ENCODE measurements at places on chromosomes 6 and 20.

DNA sequence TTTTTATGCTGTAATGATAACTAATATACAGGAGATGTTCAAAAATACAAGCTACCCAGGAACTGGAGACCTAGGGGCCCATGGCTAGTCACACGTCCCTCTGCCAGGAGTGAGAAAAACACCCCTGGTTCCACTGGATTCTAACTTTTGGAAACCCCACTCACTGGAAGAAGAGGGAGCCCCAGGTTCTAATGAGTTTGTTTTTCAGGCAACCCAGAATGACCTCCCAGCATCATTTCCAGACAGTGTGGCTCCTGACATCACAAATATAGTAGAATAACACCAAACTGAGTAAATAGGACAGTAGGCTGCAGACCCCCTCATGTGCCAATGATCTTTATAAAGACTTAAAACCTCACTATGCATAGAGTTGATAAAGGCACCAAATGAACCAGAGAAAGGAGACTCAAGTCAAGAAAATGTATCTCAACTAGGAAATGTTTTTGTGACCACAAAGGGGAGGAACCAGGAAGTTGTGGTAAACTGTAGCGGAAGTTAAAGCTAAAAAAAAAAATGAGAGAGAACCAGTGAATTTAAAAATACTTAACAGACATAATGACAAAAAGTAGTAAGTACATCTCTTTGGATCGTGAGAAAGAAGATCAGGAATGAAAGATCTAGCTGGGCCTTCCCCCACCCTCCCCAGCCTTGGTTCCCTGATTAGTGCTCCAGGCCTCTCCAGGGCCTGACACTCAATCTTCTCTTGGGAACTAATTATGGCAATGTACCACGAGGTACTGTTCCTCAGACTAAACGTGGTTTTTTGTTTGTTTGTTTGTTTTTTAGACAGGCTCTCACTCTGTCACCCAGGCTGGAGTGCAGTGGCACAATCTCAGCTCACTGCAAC lies 19.8 kb downstream of the HLA-E start:
- DNase-seq: no peak

DNA sequence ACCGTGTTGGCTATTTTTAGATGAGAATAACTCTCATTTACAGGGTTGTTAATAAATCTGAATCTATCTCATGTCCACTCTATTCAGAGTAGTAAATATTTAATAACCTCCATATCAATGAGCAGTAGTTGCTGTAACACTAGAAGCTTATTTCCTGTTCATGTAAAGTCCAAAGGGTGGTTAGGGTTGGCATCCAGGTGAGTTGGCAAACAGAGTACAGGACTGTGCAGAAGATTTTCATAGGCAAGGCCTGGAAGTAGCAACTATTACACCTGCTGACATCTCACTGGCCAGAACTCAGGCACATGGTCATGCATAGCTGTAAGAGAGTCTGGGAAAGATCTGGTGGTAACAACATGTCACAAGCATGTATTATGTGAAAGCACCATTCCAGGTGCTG lies 147.5 kb downstream of the PHF3 start:
- DNase-seq: no peak

GRCh38 chr6:42619963-42620362 lies 56.1 kb downstream of the UBR2 start:
- no peak for DNase-seq

GRCh38 chr6:114638341-114638740 lies 295.5 kb upstream of the HS3ST5 start:
- DNase-seq: no peak

DNA sequence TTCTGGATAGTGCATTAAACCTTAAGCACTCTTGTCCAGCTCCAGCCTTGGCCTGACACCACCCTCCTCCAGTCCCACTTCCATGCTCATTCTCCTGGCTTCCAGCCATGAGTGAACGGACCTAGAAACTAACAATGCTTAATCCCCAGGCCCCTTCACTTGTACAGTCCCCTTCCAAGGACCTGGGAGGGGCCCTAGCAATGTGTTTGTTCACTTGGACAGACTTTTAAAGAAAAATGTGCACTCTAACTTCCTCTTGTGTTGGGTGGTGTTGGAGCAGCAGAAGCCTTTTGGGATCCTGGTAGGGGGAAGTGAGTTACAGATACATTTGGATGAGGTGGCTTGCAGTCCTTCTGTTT lies 48.9 kb upstream of the CCN6 start:
- no peak for DNase-seq

- no peak for DNase-seq
Observed at GRCh38 chr6:38567436-38567835, 72.3 kb downstream of the BTBD9 start.

DNA sequence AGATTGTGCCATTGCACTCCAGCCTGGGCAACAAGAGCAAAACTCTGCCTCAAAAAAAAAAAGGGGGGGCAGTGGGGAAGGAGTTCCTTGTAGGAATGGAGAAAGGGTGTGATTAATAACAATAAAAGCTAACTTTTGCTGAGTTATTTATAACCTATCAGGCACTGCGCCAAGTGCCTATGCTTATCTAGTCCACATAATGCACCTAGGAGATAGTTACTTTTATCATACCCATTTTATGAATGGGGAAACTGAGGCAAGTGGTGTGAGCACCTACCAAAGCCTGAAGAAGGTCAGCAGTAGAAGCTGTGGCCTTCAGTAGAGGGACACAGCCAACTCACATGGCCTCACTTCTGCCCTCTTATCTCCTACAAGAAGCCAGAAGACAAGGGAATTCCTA lies 13.6 kb upstream of the PPP1R16B start:
- no peak for DNase-seq

DNA sequence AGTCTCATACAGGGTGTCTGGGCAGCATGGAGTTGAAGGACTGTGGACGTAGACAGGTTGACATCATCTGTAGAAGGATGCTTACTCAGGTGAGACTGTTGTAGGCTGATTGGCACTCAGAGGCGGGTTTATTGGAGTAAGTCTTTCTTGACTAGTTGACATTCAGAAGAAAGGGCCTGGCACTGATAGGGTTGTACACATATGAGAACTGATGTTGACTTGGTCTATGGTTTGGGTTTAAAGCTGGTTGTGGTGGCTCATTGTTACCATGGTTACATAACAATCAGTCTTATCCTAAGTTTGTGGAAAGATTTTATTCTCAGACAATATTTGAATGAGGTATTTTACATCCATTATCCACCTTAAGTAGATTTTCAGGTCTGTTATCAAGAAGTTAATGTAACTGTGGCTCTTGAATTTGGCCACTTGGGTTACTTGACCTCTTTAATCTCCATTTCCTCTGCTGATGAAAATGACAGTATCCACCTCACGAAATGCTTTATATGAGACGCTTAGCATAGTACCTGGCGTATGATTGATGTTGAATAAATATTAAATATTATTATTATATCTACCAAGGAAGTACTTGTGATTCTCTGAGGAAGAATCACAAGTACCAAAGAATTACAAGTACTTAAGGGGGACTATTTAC lies 109.3 kb downstream of the DNAH8 start:
- DNase-seq: no peak

GRCh38 chr6:56570413-56571359 lies 72.0 kb downstream of the DST start:
- peak; percentile 33 for DNase-seq

GRCh38 chr6:107543088-107543487 lies 53.2 kb downstream of the SOBP start:
- no peak for DNase-seq

- DNase-seq: no peak
Observed at GRCh38 chr6:55679503-55679902, 100.5 kb upstream of the HMGCLL1 start.

DNA sequence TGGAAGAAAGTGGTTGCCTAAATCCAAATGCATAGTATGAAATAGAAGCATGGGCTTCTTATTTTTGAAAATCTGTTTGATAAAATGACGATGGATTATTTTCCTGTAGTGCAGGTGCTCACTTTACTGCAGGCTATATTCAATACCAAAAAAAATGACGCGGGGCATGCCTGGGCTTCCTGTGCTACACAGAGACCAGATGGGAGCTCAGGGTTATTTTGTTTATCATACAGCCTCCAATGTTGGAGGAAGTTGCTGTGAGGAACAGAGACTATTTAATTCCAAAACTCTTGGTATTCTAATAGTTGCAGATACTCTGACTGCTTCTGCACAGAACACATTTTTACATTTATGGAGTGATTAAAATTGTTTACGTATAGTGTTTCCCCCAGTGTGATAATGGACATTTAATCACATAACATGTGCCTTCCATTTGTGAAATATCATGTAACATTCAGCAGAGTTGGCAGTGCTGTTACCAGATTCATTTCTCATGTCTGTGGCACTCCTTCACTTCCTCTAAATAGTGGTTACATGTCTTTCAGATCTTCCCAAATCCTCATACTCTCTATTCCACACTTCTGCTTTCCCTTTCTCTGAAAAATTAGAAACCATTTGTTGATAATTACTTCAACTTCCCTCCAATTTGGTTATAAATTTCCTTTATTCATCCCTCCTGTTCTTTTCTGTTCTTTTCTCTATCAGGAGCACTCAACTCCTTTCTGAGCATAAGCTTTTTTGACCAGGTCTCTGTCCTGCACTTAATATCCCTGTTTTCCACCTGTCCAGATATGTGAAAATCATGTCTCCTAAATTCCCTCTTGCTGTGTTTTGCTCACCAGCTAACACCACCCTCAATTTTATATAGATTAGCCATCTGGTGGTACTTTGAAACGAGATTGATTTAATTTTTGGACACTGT lies 121.6 kb downstream of the ADGRB3 start:
- DNase-seq: no peak

DNA sequence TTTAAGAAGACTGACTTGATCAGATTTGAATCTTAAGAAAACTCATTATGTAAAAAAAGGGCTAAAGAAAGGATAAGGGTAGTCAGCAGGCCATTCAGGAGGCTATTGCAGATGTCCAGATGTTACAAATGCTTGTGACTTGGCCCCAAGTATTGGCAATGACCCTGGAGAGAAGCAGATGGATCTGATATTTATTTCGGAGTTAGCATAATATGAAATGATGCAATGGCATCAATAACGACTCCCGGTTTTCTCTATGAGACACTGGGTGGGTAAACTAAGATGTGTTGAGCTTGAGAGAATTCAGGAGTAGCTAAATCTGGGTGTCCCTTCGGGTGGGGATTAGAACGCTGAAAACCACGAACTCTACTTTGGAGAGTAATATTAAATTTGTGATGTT lies 149.7 kb downstream of the LAMA2 start:
- DNase-seq: no peak

DNA sequence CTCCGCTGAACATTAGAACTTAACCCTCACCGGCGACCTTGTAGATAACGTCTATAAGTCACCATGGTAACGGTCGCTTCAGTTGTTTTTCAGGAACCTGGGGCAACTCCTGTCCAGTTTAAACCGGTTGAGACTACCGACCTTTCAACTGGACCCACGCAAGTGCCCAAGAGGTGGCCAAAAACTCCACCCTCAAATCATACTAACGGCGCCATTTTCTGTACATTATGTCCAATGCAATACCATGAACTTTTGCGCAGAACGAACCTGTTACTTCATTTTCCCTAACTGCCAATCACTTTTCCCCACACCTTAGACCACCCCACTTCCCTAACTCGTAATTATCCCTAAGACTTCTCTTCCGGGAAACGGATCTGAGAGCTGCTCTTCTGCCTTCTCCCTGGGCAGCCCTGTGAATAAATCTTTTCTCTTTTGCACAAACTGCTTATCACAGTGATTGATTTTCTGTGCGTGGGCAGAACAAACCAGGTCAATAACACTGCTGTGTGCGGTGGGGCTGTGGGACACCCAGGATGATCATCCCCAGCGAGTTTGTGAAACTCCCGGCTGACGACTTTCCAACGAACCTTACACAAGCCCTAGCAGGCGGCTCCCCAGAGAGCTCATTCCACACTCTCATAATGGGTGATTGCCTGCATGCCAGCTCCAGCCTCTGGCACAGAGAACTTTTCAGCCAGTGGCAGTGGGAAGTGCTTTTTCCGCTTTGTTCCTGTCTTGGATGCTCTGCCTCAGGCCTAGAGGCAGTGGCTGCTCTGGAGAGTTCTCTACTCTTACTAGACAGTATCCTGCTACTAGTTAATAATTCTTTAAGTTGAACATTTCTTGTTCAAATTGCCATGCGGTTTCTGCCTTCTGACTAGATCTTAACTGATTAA lies 28.6 kb downstream of the GPX5 start:
- no peak for DNase-seq

DNA sequence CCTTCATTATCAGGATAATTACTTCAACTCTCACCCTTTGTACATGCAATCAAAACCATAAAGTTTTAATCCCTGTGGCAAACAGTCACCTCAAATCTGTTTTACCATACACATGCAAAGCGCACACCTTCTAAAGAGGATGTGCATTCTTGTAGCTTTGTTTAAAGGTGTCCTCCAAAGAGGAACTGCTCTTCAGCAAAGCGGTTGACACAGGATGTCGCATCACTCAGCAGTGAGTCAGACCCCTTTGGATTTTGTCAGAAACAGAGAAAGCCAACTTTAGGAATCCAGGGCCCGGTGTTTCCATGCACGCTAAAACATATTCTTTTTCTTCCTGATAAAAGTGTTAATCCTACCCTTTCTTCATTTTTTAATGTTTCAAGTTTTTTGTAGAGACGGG lies 268.3 kb upstream of the ARID1B start:
- peak; percentile 19 for DNase-seq

GRCh38 chr6:98836962-98837944 lies 2.9 kb downstream of the POU3F2 start:
- DNase-seq: no peak

GRCh38 chr6:56088641-56089040 lies 158.7 kb downstream of the COL21A1 start:
- DNase-seq: no peak

GRCh38 chr6:98839781-98840361 lies 5.5 kb downstream of the POU3F2 start:
- no peak for DNase-seq

DNA sequence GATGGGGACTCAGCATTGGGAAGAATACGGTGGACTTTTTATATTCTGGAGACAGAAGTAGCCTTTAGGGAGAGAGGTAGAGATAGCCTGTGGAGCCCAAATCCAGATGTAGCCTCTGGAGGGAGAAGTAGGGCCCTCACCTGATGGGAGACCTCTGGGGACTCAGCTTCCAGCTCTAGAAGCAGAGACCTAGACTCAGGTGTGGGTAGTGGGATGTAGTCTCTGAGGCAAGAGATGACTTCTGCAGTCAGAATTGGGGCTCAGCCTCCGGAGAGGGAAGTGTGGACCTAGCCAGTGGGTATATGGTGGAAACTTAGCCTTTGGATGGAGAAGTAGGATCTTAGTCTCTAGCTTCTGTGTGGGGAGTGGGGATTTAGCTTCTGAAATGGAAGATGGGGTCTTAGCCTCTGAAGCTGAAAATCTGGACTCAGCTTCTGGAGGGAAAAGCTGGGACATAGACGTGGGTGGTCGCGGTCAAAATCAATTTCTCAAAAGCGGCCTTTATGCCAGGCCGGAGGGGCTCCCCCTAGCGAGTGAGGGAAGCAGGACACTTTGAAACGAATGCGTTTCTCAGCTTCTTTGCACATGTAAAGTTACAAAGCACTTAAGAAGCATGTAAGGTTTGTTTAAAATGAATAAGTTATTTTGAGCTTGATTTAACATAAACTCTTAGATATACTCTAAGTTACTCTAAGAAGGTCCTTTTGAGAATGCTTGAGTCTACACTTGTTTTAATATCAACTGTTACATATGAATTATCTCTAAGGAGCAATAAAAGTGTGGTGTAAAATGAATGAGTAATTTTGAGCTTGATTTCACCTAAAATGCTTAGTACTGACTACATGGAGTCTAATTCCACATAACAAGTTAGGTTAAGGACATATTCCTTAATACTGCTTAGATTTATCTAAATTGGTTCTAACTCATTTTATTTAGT lies 12.9 kb upstream of the ZNF343 start:
- DNase-seq: peak; percentile 61

GRCh38 chr6:44035621-44036020 lies 91.6 kb downstream of the MRPL14 start:
- DNase-seq: no peak

All from germinal center (tissue), 1 donor.